ENCODE measurements at places on chromosomes 11 and 22.

DNA sequence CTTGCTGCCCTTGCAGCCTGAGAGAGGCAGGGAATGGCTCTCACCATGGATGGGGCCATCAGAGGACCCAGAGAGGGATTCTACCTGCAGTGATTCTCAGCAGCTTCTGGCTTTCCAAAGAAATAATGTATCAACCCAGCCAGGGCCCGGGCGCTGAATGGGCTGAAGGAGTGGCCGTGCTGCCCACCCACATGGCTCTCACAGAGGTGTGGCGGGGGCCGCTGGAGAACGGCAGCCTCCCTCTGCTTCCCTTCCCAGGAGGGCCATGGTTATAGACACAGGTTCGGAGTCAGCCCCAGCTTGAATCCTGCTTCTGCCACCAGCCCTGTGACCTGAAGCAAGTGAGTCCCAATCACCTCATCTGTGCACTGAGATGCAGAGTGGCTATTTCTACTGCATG is 82.7 kb downstream of the THAP12 start:
- DNase-seq: no peak
- peaks cover 3% of the 10 kb centered on the region for H3K4me1 ChIP-seq
- no peak overlapping the region for H3K27ac ChIP-seq
- no peaks in the 10 kb centered on the region for H3K27me3 ChIP-seq
- no peak overlapping the region for H3K4me3 ChIP-seq

DNA sequence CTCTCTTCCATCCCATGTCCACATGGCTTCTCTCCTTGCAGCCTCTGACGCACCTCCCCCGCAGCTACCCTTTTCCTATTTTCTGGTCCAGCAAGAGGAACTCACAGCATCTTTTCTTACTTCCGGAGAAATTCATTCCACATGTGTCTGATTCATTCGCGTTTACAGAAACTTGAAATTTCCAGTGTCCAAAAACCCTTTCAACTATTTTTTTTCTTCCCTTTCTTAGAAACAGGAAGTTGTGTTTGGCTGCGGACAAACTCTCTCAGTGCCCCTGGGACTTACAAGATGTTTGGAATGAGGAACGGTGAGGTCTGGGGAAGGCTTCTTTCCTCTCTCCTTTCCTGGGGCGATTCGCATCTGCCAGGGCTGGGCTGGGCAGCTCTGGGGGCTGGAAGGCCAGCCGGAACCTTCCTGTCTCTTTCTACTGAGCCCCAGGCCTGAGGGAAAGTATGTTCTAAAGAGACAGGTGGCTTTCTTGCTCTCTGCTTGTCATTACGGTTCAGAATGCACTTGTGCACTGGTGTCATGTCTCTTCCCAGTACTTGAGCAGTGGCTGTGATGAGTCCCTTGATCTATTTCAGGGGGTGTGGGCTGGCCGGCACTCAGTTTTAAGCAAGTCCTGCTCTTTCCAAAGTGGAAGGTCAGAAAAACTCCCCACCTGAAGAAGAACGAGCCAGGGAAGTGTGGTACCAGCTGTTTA is 27.5 kb downstream of the ADAMTS8 start:
- H3K27ac ChIP-seq: no peak overlapping the region
- H3K27me3 ChIP-seq: no peaks in the 10 kb centered on the region
- H3K36me3 ChIP-seq: no peaks in the 10 kb centered on the region
- DNase-seq: no peak
- H3K4me3 ChIP-seq: no peak overlapping the region

GRCh38 chr11:47083913-47084312 is 92.8 kb downstream of the ARFGAP2 start:
- DNase-seq: no peak
- no peaks in the 10 kb centered on the region for H3K4me1 ChIP-seq
- no peaks in the 10 kb centered on the region for H3K36me3 ChIP-seq
- H3K27me3 ChIP-seq: no peaks in the 10 kb centered on the region

DNA sequence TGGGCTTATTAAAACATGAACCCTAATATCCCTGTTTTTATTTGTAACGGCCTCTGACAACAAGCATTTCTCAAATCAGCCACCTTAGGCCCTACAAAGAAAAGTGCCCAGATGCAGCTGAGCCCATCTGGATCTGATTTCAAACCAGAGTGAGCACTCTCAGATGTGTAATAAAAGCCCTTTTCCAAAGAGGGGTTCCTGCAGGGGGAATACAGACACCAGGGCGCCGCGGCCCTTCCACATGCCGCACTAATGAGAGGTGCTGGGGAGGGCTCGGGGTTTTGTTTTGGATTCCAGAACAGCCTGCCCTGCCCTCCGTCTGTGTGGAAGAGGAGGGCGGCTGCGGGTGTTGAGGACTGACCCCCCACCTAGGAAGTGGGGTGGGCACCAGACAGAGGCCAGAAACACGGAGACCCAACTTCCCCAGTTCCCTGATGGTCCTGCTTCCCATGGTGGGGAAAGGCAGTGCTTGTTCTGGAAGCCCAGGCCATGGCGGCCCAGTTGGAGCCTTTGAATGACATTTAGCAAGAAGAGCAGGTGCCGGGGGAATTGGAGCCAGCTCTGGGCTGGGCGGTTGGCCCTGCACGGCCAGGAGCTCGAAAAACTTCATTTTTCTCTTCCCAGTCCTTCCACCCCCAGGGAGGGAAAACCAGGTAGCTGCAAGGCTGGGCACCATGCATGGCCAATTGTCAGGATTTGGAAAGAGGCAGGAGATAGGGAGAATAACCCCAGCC is 63.7 kb downstream of the MACROD1 start:
- H3K4me1 ChIP-seq: no peaks in the 10 kb centered on the region
- H3K4me3 ChIP-seq: no peak overlapping the region
- DNase-seq: no peak
- H3K27me3 ChIP-seq: no peaks in the 10 kb centered on the region

DNA sequence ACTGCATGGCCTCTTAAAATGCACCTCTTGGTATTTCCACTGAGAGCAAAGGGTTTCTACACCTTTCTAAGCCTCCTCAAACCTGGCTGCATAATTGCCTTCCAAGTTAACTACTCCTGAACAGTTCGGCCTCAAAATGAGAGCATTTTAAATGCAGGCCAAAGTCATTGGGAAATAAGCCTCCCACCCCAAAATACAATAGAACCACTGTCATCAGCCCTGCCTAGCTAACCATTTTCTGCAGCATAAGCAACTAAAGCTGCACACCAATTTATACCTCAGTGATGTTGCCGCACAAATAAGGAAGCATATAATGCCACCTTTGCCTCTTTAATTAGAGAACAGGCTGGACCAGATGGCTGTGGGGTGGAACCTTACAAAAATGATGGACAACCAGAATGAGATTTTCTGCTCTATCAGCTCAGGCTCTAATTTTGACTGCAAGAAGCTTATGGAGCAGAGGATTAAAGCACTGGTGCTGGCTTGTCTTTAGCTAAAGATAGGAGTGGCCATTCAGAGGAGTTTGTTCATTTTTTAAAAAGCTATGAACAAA is 4.3 kb downstream of the TOB2 start:
- peaks cover 5% of the 10 kb centered on the region for H3K4me1 ChIP-seq
- no peak overlapping the region for H3K4me3 ChIP-seq
- no peak for DNase-seq
- no peaks in the 10 kb centered on the region for H3K36me3 ChIP-seq

GRCh38 chr11:35317253-35317652 is 102.1 kb downstream of the SLC1A2 start:
- no peak for DNase-seq
- no peak overlapping the region for H3K27ac ChIP-seq
- no peaks in the 10 kb centered on the region for H3K27me3 ChIP-seq
- peaks cover 16% of the 10 kb centered on the region for H3K4me1 ChIP-seq
- no peaks in the 10 kb centered on the region for H3K36me3 ChIP-seq
- H3K4me3 ChIP-seq: no peak overlapping the region

DNA sequence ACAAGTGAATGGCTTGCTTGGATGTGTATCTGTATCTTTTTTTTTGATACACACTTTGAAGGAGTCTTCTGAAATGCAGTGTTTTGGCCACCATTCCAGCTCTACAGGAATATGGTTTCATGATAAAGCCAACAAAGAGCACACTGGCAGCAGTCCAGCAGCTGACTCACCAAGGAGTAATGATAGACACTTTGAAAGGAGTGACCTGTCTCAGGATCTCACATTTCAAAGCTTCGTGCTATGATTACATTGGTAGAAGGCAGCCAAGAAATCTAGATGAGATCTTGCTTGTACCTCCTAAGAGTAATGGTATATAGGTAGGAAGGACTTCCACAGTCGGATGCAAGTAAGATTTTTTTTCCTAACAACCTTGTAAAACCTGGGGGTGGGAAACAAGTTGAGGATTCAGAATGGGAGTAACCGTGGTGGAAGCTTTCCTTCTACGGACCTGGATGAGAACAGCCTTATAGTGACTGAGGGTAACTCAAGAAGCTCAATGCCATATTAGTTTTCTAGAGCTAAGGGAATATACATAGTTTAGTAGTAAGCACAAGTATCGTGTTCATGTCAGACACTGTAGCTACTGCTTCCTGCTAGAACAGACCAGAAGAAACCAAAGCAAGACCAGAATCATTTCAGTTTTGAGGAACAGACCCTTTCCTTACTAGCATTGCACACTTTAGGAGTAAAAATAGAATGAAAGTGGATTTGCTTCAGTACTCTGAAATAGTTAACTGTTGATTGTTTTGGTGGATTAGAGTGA is 25.0 kb downstream of the MTMR3 start:
- H3K4me1 ChIP-seq: peaks cover 28% of the 10 kb centered on the region
- no peak overlapping the region for H3K4me3 ChIP-seq
- DNase-seq: no peak
- no peak overlapping the region for H3K27ac ChIP-seq
- no peaks in the 10 kb centered on the region for H3K36me3 ChIP-seq
- no peaks in the 10 kb centered on the region for H3K27me3 ChIP-seq

GRCh38 chr11:107301878-107302277 is 155.7 kb downstream of the CWF19L2 start:
- no peak for DNase-seq
- H3K27ac ChIP-seq: no peak overlapping the region
- no peaks in the 10 kb centered on the region for H3K36me3 ChIP-seq
- H3K27me3 ChIP-seq: no peaks in the 10 kb centered on the region
- H3K4me3 ChIP-seq: no peak overlapping the region

DNA sequence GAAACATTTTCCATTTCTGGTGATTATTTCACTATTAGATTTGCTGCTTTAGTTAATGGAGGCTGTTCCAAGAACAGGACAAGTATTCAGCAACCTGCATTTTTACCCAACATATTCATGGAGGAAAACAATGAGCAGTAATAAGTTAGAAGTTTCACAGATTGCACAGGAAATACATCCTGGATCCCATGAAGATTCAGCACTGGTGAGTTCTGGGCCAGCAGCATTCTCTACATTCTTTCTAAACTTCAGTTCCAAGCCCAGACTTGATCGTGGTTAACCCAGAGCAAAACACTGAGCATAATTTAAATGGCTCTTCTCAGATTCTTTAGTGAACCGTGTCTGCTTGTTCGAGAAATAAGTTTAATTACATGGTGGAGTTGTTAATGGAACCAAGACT is 3.8 kb downstream of the FJX1 start:
- H3K4me3 ChIP-seq: no peak overlapping the region
- peaks cover 20% of the 10 kb centered on the region for H3K27me3 ChIP-seq
- peaks cover 12% of the 10 kb centered on the region for H3K4me1 ChIP-seq

GRCh38 chr11:119591836-119592310 is 137.1 kb downstream of the NECTIN1 start:
- peaks cover 2% of the 10 kb centered on the region for H3K27me3 ChIP-seq
- no peaks in the 10 kb centered on the region for H3K4me1 ChIP-seq
- H3K4me3 ChIP-seq: no peak overlapping the region
- no peaks in the 10 kb centered on the region for H3K36me3 ChIP-seq

GRCh38 chr22:37484480-37485394 is 1.4 kb downstream of the MFNG start:
- peak overlapping the region; percentile 95 for H3K4me3 ChIP-seq
- H3K36me3 ChIP-seq: peaks cover 18% of the 10 kb centered on the region
- H3K27me3 ChIP-seq: no peaks in the 10 kb centered on the region
- DNase-seq: peak; percentile 68

DNA sequence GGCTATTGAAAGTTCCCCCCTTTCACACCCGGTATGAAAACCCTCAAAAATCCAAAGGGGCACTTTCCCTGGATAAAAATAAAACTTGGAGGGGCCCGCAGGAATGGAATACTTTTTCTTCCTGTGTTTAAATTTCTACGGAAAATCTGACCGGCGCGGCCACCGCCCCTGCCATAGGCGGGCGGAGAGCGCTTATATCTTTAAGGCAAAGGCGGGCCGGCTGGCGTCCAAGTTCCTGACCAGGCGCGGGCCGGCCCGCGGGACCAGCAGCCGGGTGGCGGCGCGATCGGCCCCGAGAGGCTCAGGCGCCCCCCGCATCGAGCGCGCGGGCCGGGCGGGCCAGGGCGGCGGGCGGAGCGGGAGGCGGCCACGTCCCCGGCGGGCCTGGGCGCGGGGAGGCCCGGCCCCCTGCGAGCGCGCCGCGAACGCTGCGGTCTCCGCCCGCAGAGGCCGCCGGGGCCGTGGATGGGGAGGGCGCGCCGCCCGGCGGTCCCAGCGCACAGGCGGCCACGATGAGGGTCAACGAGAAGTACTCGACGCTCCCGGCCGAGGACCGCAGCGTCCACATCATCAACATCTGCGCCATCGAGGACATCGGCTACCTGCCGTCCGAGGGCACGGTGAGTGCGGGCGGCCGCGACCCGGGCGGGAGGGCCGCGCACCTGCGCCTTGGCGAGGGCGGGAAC is at the start of gene ANO1:
TSS of gene ANO1 (plus strand) at position 223 of the 686 bp plus-strand sequence. CDS start at position 513, 290 bp downstream.
- H3K27ac ChIP-seq: no peak within 1 kb of the TSS
- no peaks in the 10 kb centered on the region for H3K4me1 ChIP-seq
- no peaks in the 10 kb centered on the region for H3K27me3 ChIP-seq
- H3K36me3 ChIP-seq: no peaks in the 10 kb centered on the region
- DNase-seq: no peak

DNA sequence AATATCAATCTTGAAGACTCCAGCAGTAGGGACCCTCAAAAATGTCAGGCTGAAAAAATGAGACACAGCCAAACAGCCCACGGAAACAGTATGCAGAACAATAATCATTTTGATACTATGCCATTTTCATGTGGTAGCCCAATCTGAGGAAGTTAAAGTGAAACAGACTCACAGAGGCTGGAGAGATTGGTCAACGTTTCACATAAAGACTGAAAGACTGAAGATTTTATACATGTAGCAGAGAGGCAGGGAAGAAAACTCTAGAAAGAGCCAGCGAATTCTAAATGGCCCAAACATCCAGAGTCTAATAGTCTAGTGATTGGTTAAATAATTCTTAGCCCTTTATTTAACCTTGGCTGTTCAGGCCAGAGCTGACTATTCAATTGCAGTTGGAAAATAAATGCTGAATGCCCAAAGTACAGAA is 49.4 kb downstream of the MAML2 start:
- H3K27ac ChIP-seq: no peak overlapping the region
- H3K36me3 ChIP-seq: no peaks in the 10 kb centered on the region
- no peak for DNase-seq
